ENCODE measurements at places on chromosomes 11 and 22.
A peak's percentile ranks its signal among the peaks of the same experiment; 100 is the strongest.

- DNase-seq, result no peak
Observed at GRCh38 chr22:22068657-22069056, 86.1 kb upstream of the TOP3B start.

DNA sequence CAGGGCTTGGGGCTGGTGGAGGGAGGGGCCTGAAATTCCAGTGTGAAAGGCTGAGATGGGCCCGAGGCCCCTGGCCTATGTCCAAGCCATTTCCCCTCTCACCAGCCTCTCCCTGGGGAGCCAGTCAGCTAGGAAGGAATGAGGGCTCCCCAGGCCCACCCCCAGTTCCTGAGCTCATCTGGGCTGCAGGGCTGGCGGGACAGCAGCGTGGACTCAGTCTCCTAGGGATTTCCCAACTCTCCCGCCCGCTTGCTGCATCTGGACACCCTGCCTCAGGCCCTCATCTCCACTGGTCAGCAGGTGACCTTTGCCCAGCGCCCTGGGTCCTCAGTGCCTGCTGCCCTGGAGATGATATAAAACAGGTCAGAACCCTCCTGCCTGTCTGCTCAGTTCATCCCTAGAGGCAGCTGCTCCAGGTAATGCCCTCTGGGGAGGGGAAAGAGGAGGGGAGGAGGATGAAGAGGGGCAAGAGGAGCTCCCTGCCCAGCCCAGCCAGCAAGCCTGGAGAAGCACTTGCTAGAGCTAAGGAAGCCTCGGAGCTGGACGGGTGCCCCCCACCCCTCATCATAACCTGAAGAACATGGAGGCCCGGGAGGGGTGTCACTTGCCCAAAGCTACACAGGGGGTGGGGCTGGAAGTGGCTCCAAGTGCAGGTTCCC, at the start of gene APOC3:
Gene APOC3, plus strand, starts transcription at position 383 of the 659 bp plus-strand sequence. CDS start 676 bp downstream, outside the sequence.
- DNase-seq, result peak; percentile 71

- DNase-seq, result no peak
Observed at GRCh38 chr11:2666828-2667570, 32.8 kb downstream of the KCNQ1OT1 start.

- peak; percentile 94 for DNase-seq
Observed at GRCh38 chr22:24107661-24108060, 73.6 kb upstream of the SUSD2 start.

DNA sequence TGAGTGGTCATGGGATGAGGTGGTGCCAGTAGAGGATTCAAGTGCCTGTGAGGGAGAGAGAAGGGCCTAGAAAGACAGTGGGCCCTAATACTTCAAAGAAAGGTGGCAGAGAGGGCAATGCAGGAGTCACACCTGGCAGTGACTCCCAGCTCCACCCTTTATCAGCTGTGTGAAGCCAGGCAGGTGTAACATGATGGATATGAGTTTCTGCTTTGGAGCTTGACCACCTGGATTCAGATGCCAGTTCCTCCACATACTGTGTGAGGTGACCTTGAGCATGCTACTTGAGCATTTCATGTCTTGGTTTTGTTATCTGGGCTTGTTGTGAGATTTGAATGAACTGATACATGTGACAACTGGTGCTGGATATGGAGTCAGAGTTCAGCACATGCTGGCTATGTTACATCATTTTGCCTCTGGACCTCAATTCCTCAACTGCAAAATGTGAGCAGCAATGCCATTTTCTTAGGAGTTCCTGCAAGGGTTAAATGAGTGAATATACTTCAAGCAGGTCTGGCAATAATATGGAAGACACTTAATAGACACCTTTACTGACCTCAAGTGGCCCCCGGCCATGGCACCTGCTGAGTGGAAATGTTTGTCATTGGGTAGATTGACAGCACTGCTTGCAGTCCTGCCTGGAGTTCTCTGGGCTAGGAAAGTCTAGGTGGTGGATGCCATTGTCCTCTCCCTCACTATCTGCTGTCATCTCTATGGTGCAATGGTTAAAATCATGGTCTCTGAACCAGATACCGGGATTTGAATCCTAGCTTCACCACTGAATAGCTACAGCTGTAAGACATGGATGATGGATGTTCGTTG, 83.3 kb downstream of the MICAL2 start:
- no peak for DNase-seq

DNA sequence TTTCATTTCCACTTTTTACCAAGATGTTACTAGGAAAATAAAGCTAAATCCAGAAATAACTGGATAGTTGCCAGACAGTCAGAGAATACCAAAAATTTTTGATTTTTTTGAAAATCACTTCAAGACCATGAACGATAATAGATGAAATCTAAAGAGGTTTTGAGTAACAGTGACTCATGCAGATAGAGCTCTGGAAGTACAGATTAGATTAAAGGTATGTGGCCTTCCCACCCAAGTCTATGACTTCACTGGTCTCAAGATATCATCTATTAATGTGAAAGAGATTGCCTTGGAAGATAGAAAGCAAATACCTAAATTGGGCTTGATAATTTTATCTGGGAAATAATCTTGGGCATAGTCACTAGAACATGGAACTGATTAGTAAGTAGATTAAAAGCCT, 415.9 kb downstream of the METTL15 start:
- DNase-seq, result peak; percentile 15

DNA sequence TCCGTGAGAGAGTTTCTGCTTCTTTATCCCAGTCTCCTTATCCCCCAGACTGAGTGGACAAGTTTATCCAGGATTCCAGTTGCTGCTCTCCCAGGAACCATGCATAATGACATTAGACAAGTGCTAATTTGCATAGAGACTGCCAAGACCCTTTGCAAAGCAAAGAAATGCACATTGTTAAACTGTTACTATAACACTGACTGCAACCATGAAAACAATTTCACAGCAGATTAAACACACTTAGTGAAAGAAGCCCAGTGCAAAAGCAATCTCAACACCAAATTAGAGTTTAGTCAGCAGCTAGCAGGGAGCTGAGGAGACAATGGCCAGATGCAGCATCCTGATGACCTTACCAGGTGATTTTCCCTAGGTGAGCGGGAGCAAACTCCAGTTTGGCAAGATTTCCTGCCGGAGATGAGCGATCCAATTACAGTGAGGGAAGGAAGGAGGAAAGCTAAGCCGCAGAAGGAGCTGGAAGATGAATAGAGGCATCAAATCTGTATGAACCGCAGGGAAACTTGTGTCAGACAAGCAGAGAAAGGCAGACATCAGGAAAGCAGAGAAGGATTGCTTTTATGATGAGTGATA, 273.8 kb upstream of the B3GAT1 start:
- DNase-seq, result no peak

DNA sequence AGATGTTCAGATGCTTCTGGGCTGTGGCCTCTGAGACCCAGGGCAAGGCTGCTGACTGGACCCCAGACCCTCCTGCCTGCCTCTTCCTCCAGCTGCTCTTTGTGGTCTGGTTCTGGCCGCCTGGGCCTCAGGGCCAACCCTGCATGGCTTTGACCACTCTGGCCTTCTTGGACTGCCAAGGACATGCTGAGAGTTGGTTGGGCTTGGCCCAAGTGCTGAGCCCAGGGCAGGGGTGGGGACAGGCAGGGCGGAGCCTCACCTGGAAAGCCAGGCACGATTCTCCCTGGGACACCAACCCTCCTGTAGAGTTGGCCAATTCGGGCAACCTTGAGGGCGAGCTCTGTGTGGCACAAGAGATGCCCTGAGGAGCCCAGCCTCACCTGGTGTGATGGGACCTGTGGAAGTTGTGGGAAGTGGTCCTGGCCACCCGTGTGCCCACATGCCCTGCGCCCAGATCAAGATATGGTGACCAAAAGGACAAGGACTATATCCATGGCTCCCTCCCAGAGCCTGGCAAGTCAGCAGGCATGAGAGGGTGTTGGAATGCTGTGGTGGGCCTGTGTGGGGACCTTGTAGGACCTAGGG, 11.6 kb downstream of the TANGO2 start:
- DNase-seq, result no peak

- peak; percentile 68 for DNase-seq
Observed at GRCh38 chr11:119615003-119615881, 113.8 kb downstream of the NECTIN1 start.

- no peak for DNase-seq
Observed at GRCh38 chr11:130454491-130455252, 6.2 kb downstream of the ADAMTS15 start.

DNA sequence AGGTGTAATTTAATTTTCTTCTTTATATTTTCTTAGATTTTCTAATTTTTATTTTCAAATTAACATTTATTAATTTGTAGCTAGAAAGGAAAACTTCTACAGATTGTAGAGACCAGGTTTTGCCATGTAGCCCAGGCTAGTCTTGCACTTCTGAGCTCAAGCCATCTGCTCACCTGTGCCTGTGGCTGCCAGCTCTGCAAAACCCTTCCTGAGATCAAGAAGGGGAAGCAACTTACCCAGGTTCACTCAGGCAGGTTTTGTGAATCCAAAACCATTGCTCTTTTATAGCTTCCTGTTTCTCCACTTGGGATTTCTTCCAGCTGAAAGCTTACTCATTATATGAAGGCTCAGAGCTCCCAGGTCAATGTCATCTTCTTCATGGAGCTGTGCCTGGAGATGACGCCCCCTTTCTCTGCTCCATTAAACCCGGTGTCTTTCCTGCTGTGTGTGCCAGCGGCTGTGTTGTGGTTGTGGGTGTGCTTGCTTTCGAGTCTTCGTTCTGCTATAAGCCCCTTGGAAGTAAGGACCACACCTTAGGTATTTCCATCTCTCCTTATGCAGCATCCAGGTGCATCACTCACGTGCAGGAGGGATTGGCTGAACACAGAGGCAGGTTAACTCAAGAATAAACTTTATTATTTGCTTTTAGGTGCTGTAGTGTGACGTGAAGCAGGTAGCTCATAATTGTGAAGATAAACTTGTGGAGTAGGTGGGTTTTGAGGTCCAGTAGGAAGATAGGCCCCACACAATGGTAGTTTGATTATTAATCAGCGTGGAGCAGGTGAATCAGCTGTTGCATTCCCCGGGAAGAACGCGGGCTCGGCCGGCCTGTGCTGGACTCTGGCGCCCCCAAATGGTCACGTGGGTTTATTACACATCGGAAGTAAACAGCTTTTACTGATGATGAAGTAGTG, 42.2 kb upstream of the INCENP start:
- peak; percentile 87 for DNase-seq

DNA sequence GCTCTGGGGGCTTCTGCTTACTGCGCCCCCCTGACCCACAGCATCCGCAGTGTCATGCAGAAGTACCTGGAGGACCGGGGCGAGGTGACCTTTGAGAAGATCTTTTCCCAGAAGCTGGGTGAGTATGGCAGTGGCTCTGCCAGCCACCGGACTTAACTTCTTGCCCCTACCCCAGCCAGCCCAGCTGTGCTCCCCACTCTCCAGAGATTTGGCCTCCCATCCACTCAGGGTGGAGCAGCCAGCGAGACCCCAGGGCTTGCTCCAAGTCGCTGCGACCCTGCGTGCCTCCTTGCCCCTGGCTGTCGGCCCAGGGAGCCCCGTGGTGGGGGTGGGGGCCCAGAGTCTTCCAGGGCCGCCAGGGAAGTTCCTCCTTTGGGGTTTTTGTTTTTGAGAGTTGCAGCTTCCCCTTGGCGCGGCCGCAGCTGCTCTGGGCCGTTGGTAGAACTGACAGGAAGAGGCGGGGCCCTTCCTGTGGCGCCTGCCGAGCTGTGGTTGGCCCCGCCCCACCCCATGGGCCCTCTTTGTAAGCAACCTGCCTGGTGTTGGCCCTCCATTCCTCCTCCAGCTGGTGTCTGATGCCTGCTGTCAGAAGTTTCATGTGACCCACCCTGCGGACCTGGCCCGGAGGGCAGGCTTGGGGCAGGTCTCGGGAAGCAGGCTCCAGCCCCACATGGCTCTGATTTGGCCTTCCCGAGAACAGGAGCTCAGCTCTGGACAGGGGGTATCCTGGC, 11.1 kb downstream of the GRK2 start:
- peak; percentile 90 for DNase-seq

DNA sequence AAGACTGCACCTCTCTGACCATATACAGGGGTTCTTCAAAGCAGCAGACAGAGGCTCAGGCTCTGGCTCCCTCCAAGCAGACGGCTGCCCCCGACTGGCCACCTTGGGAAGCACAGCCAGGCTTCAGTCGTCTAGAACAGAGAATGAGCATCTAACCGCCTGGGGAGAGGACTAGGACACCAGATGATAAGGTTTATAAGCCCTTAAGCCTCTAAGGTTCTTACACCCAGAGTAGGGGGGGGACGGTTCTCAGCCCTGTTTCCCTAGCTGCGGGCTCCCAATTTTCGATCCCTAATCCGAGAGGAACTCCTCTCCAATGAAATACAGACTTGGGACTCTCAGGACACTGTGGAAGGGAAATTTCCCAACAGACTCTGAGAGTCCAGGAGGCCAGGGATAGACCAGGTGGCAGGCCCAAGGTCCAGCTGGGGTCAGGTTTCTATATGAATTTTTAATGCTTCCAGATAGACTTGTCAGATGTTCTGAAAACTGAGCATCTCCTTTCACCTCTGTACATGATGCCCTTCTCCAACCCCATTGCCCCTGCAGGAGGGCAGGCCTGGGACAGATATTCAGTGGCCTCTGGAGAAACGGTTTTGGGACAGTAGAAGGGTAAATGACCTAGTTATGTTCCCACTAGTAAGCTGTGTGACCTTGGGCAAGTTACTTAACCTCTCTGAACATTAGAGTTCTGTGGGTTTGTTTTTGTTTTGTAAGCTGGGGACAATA, 20.2 kb downstream of the RTN4RL2 start:
- DNase-seq, result peak; percentile 71

DNA sequence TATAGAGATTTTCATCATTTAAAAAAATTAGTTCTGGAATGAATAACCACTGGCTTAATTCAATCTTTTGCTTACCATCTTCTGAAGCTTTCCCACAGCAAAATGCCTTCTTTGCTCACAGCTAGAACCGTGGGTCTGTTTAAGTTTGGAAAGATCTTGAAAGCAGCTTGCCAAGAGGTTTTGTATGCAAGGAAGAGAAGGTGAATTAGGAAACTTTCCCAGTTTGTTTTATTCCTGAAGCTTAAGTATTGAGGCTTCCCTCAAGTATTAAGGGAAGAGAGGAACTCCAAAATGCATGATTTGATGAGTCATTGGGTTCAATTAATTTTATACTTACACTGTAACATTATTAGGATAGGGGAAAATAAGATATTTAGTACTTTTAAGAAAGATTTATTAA, 1.9 kb upstream of the ARHGEF12 start:
- DNase-seq, result no peak

DNA sequence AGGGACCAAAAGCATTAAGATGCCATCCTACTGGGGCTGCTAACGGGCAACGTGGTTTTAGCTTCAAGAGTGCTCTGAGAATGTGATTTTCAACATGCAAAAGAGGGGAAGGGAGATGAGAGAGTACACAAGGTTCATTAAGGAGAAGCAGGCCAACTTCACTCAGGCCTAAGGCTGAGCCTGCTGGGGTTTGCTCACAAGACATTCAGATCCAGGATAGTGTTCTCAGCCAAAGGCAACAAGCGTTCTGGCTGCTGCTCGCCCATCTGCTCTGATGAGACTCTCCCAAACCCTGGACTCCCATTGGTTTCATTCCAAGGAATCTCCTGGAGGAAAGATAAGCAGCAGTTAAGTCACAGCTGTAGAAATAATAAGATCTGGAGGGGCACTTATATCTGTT, 23.6 kb upstream of the UPB1 start:
- DNase-seq, result peak; percentile 57

GRCh38 chr22:45704648-45705047, 33.0 kb downstream of the ATXN10 start:
- peak; percentile 61 for DNase-seq

GRCh38 chr11:21615955-21616371, 576.9 kb upstream of the ANO5 start:
- DNase-seq, result no peak

All from foreskin fibroblast (primary cell).